ENCODE measurements at places on chromosomes 6 and 20. TPM values are rescaled to one million over a fixed set of nuclear protein-coding genes. Genes with fewer than 3 reads are reported as not detected.

DNA sequence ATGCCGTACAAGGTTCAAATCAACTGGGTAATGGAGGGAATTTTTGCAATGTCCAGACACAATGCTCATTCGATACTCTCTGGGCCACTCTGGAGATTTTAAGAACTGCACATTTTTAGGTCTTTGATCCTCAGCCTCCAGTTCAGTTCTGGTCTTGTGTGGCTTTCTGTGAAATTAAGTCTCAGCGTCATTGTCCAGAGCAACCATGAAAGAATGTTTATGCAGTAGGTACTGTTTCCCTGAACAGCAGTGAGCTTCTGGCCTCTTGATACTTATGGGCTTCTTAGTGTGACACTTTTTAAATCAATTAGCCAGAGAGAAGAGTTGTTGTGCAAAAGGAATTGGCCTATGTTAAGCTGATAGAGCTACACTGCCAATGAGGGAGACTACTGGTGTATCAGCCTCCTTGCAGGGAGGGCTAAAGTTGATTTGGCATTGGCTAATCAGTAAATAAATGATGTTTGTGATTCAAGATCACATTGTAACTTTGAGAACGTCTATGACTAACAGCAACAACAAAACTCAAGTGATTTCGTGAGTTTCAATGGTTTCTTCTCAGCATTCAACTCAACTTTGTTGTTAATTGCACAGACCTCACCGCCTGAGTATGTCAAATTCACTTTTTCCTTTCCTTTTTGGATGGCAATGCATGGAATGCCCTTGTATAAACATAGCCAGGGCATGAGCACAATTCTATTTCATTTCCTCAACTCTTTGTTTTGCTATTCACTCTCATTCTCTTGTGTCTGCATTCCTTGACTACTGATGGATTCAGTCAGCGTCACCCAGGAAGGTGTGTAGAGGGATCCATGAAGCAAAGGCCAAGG is 85.1 kb downstream of the GJA1 start:
- peak; percentile 58 for DNase-seq

GRCh38 chr6:166670894-166671293 is 43.8 kb upstream of the RPS6KA2 start:
- no peak for DNase-seq

DNA sequence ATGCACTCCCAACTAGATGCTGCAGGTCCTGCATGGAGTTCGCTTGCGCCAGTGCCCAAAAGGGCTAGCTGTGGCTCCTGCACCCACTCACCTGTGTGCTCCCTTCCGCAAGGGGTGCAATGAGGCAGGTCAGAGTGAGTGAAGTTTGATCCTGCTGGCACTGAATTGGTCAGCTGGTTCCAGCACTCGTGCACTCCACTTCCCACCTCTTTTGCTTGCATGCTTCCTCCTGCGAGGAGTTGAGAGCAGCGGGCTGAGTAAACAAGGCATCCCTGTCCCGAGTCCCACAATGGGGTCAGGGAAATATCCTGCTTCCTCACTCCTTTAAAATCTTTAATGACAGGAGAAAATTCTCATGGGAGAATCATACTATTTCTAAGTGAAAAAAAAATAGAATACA is 86.2 kb downstream of the LCA5 start:
- DNase-seq: no peak

DNA sequence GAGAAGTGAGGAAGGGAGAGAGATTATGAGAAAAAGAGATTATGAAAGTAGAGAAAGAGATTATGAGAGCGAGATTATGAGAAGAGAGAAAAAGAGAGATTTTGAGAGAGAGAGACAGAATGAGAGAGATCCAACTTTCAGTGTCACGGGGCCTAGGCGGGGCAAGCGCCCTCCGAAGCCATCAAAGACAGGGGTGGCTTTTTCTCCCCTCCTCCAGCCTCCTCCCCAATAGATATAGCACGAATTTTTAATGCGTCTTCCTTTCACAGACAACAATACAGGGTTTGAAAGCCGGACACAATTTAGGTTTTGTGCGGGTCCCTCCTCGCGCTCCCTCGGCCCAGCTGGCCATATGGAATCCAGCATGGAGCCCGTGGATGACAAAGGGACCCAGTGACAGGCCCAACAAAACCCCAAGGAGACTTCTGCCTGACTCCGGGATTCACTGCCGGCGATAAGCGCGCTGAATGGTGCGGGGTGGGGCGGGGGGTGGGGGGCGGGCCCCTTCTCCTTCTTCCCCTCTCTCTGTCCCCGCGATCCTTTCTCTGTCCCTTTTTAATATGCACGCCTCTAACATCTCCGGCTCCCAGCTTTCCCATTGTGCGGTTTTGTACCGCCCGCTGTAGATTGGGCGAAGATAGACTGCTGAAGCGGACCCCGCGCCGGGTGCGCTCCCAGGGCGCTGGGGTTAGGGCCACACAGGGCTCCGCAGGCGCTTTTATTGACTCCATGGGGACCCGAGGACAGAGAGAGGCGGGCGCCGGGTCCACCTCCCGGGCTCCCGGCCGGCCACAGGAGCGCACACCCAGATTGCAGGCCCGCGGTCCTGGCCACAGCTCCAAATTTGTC is 5.4 kb downstream of the NKX2-2 start:
- no peak for DNase-seq

DNA sequence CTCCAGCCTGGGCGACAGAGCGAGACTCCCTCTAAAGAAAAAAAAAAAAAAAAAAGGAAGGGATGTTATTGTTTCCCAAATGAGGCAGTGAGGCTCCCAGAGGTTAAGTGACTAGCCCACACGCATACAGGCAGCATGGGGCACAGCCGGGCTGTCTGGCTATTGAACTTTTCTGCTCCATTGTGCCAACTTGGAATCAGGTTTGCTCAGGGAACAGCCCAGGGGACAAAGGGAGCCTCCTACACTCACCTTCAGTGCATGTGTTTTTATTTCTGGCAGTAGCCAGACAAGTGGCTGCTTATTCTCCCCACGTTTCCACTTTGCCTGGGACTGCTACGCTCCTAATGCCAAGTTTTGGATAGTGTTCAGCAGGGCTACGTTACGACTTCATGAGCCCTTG is 10.7 kb downstream of the ETV7 start:
- no peak for DNase-seq

GRCh38 chr6:106069478-106069877 is 16.7 kb upstream of the PRDM1 start:
- DNase-seq: peak; percentile 89

DNA sequence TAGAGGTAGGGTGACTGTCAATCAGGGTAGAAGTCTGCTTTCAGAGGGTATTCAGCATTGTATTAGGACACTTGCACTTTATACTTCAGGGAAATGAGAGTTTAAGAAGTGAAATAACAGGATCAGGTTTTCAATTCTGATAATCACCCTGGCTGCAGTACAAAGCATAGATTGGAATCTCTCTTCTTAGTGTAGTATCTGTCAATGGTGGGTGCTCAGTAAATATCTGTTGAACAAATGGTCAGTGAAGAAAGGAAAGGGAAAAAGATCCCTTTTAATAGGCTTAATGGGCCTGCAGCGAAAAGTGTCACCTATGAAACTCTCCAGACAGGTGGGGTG is 18.7 kb downstream of the TUBB2B start:
- no peak for DNase-seq

DNA sequence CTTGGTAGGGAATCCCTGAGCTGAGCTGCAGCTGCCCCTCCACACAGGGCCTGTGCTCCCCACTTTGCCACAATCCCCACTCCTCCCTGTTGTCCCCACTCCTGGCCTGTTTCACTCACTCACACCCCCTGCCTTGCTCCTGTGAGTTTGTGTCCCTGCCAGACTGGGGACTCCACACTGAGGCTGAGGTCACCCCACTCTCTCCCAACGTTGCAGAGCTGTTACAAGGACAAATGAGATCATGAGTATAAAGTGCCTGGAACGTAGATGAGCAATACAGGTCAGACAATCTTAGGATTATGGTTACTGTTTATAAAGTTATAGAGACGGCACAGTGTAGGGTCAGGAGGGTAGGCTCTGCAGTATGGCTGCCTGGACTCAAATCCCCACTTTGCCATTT is 426.0 kb upstream of the SULF2 start:
- no peak for DNase-seq

DNA sequence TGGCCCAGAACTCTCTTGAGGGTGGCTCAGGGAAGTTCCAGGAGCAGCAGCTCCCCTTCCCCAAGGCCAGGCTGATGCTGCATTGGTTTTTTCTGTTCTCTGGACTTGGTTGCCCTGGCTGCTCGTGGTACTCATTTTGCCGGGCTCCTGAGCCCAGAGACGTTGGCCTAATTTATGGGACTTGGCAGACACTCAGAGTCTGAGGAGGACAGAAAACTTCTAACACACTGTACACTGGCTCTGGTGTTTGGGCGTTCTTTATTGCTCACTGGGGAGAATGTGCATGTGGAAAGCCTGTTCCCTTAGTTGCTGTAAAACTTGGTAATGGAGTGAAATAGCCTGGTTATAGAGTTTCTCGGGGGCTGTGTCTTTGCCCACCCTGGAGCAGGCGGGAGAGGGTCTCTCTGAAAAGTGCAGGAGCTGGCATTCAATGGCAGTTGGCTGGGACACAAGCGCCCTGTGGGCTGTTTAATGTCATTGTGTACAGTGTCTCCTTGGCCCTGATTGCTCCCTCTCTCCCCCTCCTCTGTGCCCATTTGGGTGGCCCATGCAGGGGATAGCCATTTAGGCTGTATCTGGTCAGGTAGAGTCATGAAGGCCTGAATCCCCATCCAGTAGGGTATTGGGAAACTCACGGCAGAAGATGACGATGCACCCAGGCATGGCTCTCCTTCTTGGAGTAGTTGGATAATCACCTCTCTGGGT is 109.3 kb downstream of the CDC5L start:
- no peak for DNase-seq

- DNase-seq: no peak
Observed at GRCh38 chr6:31727717-31728671, 1.1 kb downstream of the DDAH2 start.

GRCh38 chr6:160088069-160088783 is 33.4 kb upstream of the SLC22A1 start:
- peak; percentile 78 for DNase-seq

DNA sequence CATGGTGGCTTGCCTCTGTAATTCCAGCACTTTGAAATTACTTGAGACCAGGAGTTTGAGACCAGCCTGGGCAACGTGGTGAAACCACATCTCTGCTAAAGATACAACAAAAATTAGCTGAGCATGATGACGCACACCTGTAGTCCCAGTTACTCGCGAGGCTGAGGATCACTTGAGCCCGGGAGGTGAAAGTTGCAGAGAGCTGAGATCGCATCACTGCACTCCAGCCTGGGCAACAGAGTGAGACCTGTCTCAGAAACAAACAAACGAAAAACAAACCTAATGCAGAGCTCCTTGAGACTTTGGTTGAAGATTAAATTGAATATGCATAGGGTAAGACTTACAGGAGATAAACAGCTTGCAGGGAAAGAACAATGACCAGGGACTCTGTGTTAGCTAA is 80.8 kb downstream of the SCAF8 start:
- no peak for DNase-seq

DNA sequence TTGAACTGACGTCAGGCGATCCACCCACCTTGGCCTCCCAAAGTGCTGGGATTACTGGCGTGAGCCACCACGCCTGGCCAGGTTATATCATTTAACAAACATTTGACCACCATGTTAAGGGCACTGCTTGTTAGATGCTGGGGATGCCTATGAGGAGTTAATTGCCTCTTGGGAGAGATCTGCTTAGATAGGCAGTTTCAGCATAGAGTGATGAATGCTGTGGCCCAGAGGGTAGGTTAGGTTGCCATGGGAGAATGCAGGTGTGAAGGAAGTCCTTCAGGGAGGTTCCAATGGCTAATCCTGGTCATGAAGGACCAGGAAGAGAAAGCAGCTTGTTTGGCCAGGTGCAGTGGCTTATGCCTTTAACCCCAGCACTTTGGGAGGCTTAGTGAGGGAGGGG is 17.0 kb downstream of the PHF20 start:
- no peak for DNase-seq

DNA sequence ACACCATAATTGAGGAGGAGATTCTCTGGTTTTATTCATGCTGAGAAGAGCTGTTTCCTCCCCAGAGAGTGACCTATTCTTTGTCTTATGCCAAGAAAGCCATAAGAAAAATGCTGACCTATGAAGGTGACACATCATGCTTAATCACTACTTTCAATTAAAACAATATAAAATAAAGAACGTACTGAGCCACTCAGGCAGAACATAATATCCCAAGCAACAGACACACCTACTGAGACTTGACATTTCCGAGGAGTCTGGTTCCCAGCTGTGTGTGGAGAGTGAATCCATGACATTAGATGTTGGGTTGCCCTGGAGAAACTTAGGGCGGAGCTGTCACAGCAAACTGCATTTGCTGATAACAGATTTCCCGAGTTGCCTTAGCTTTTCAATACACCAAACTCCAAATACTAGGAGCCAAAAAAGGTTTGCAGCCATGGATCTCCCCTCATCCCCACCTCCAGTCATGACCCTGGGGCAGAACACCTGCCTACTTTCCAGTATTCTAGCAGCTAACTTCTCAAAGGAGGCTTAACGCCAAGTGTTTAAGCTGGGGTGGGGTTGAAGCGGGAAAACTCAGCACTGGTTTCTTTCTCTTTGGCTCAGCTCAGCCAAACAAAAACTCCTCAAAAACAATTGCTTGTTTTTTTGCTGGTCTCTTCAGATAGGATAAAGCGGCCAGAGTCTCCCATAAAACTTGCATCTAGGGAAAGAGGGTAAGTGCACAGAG is 92.2 kb downstream of the BACH2 start:
- DNase-seq: peak; percentile 56

The FOXA2 gene
- not detected for total RNA-seq

The WFDC2 gene
- not detected for total RNA-seq

The TLDC2 gene
- total RNA-seq: under 0.01 TPM

The MOCS3 gene
- total RNA-seq: 9.2 TPM
